ENCODE measurements at places on chromosomes 2 and 18. TPM values are rescaled to one million over a fixed set of nuclear protein-coding genes. Genes with fewer than 3 reads are reported as not detected.

ACMSD gene
- 3.3 TPM for total RNA-seq

NOL4 gene
- 0.52 TPM for total RNA-seq

CENPA gene
- total RNA-seq = 5.6 TPM

IL36A gene
- total RNA-seq = not detected

CDH19 gene
- total RNA-seq = not detected

PSMA8 gene
- total RNA-seq = not detected

DCDC2C gene
- not detected for total RNA-seq

GCKR gene
- total RNA-seq = 1.6 TPM

SP140 gene
- total RNA-seq = 4.3 TPM

RNF25 gene
- total RNA-seq = 21.1 TPM

NTSR2 gene
- total RNA-seq = not detected

CTAGE1 gene
- not detected for total RNA-seq

MTERF4 gene
- total RNA-seq = 30.0 TPM

PLCD4 gene
- total RNA-seq = 2.9 TPM

LYPD6 gene
- 1.6 TPM for total RNA-seq

FBXO15 gene
- 1.7 TPM for total RNA-seq

CHRND gene
- total RNA-seq = not detected

RAB6D gene
- total RNA-seq = 0.10 TPM

SEPTIN2 gene
- total RNA-seq = 750 TPM

GRP gene
- not detected for total RNA-seq

MZT2A gene
- total RNA-seq = 62.6 TPM

B4GALT6 gene
- 6.9 TPM for total RNA-seq

TRABD2A gene
- 1.1 TPM for total RNA-seq

FBXO36 gene
- total RNA-seq = 4.2 TPM

ANKRD53 gene
- 0.30 TPM for total RNA-seq

POTEE gene
- total RNA-seq = not detected

ERMN gene
- total RNA-seq = not detected

DNER gene
- 1.2 TPM for total RNA-seq

SNTG2 gene
- total RNA-seq = not detected

ALPP gene
- not detected for total RNA-seq

Measured in renal cortical epithelial cell (primary cell).